Colonic mucosa (tissue), 4 donors: ENCODE measurements at places on chromosomes 2 and 18. TPM values are rescaled to one million over a fixed set of nuclear protein-coding genes. Genes with fewer than 3 reads are reported as not detected.
A peak's percentile ranks its signal among the peaks of the same experiment; 100 is the strongest.

DNA sequence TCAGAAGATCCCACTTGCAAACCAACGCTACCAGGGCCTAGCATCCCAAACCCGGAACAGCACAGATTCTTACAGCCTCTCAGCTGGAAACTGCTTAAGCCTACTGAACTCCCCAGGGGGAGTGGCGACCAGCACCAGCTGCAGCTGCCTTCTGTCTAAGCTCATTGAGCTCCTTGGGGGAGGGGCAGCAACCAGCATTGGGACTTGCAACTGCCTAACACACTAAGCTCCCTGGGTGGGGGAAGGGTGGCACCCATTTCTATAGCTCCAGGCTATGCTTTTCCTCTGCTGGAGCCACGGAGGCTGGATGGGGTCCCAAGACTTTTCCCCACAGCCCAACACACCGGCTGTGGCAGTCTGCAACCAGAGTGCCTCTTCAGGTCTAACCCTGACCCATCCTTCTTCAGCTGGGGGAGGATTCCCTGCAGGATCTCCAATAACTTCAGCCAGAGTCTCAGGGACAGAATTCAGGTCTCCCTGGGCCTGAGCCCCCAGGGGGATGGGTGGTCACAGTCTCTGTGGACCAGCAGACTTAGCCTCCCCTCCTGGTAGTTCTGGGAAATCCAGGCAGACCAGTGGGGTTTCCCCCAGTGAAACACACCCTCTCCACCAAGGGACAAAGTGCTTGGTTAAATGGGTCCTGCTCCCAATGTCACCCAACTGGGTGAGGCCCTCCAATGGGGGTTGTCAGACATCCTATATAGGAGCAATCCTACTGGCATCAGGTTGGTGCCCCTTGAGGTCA lies 45.9 kb upstream of the ITGA4 start:
- DNase-seq = no peak
- H3K36me3 ChIP-seq = no peaks in the 10 kb centered on the region
- H3K27me3 ChIP-seq = no peaks in the 10 kb centered on the region
- no peaks in the 10 kb centered on the region for H3K4me1 ChIP-seq

DNA sequence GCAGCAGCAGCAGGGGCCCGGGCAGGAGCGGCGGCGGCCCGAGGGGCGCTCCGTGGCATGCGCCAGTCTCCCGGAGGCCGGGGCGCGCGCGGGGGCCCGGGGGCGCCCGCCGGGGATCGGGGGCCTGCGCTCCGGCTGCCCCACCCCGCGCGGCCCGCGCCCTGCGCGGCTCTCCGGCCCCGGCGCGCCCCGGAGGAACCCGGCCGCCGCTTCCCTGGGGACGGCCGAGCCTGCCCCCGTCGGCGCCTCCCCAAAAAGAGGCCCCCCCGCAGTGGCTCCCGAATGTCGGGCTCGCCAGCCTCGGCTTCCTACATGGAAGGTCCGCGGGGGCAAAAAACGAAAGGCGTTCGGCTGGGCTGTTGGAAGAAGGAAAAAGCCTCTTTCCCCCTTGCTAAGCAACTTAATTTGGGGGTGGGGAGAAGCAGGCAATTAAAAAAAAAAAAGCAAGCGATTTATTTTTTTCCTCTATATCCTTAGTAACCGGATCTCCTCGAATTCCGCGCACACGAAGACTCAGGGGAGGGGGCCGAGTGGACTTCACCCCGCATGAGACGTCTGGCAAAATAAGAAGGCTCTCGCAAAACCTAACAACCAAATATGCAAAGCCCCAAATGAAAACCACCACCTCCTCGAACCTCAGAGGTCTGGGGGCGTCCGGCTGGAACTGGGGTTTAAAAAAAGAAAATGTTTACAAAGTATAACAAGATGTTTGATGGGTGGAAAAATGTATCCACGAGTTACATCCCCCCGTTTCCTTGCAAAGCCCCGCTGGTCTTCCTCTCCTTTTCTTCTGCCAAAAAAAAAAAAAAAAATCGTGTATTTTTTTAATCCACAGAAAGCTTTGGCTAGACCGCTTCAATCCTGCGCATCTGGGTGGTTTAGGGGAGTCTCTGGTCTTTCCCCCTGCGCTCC lies at the start of gene SMAD7:
Gene SMAD7 (minus strand): TSS at position 430 of the 912 bp plus-strand sequence. CDS start 541 bp downstream, outside the sequence.
- H3K36me3 ChIP-seq = no peaks in the 10 kb centered on the region
- H3K27me3 ChIP-seq = no peaks in the 10 kb centered on the region
- H3K4me1 ChIP-seq = peaks cover 14% of the 10 kb centered on the region
- peak within 1 kb of the TSS; percentile 99 for H3K27ac ChIP-seq

Gene ANKRD30B
- 0.32 TPM for total RNA-seq

GRCh38 chr2:174552880-174553279 lies 44.7 kb downstream of the WIPF1 start:
- no peak overlapping the region for H3K27ac ChIP-seq
- H3K4me3 ChIP-seq = no peak overlapping the region
- DNase-seq = no peak
- no peaks in the 10 kb centered on the region for H3K4me1 ChIP-seq
- no peaks in the 10 kb centered on the region for H3K36me3 ChIP-seq

GRCh38 chr2:17058772-17059402 lies 393.3 kb upstream of the CYRIA start:
- no peak overlapping the region for H3K4me3 ChIP-seq
- H3K36me3 ChIP-seq = no peaks in the 10 kb centered on the region
- no peak overlapping the region for H3K27ac ChIP-seq
- no peaks in the 10 kb centered on the region for H3K27me3 ChIP-seq
- no peaks in the 10 kb centered on the region for H3K4me1 ChIP-seq

Gene ATRAID
- total RNA-seq = 83.4 TPM

Gene SNED1
- 4.6 TPM for total RNA-seq
